ENCODE measurements at places on chromosomes 16 and 17.

GRCh38 chr17:73731733-73732132 is 87.5 kb upstream of the SDK2 start:
- H3K36me3 ChIP-seq = no peaks in the 10 kb centered on the region
- peaks cover 33% of the 10 kb centered on the region for H3K27me3 ChIP-seq
- no peaks in the 10 kb centered on the region for H3K4me1 ChIP-seq
- H3K27ac ChIP-seq = no peak overlapping the region

DNA sequence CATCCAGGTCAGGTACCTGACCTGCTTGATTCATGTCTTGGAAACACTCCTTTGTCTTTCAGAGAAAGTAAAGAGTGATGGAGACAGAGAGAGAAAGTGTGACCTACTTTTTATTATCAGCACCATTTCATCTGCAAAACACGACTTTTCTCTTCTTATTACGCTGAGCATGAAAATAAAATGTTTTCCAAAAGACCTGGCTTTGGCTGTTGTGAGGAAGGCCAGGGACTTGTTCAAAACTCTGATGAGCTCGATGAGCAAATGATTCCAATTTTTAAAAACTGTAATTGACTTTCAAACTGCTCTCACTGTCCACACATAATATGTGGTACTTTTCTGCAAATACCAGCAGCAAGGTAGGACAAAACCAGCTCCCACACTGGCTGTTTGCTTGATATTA is 679.9 kb downstream of the MAF start:
- DNase-seq = no peak
- no peak overlapping the region for H3K4me3 ChIP-seq
- no peak overlapping the region for H3K27ac ChIP-seq
- no peaks in the 10 kb centered on the region for H3K36me3 ChIP-seq
- H3K27me3 ChIP-seq = no peaks in the 10 kb centered on the region

GRCh38 chr16:21943571-21943970 is 9.6 kb upstream of the UQCRC2 start:
- H3K36me3 ChIP-seq = no peaks in the 10 kb centered on the region
- no peak for DNase-seq
- no peaks in the 10 kb centered on the region for H3K27me3 ChIP-seq
- no peaks in the 10 kb centered on the region for H3K4me1 ChIP-seq
- H3K4me3 ChIP-seq = no peak overlapping the region
- no peak overlapping the region for H3K27ac ChIP-seq

- DNase-seq = peak; percentile 69
- H3K36me3 ChIP-seq = no peaks in the 10 kb centered on the region
- H3K4me1 ChIP-seq = peaks cover 11% of the 10 kb centered on the region
- H3K27ac ChIP-seq = no peak within 1 kb of the TSS
Measured at GRCh38 chr16:28538733-28539596, at the start of gene NUPR1. Gene NUPR1, minus strand, starts transcription at chr16:28538974. Its CDS starts 67 bp downstream, at chr16:28538907.

GRCh38 chr16:72112452-72112792 is 18.8 kb downstream of the DHX38 start:
- no peaks in the 10 kb centered on the region for H3K27me3 ChIP-seq
- H3K4me3 ChIP-seq = no peak overlapping the region

GRCh38 chr17:8126491-8127066 is 2.7 kb upstream of the HES7 start:
- peak overlapping the region; percentile 46 for H3K4me3 ChIP-seq
- no peak for DNase-seq
- H3K4me1 ChIP-seq = peaks cover 5% of the 10 kb centered on the region
- no peaks in the 10 kb centered on the region for H3K27me3 ChIP-seq

GRCh38 chr17:27280527-27280926 is 13.4 kb upstream of the WSB1 start:
- no peak overlapping the region for H3K4me3 ChIP-seq
- H3K36me3 ChIP-seq = no peaks in the 10 kb centered on the region
- H3K4me1 ChIP-seq = no peaks in the 10 kb centered on the region
- DNase-seq = no peak

DNA sequence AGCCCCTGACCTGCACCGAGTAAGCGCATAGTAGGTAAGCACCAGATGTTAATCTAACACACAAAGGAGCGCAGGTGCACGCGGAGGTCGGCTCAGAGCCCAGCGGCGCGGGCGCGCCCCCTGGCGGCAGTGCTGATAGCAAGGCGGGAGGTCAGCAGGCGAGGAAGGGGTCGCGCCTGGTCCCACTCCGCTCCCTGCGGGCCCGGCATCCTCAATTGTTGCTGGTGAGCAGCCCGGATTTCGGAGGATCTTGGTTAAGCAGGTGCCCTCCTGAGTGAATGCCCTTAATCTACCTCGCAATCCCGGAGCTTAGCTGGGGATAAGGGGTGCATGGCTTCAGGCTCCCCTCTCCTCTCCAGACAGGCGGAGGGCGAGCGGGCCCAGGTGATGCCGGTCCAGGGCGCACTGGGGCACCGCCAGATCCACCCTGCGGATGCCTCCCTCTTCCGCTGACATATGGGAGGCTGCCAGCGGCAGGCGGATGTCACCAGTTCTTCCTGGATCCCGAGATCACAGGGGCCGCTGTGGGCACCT is 4.0 kb upstream of the WNT3 start:
- H3K36me3 ChIP-seq = no peaks in the 10 kb centered on the region
- no peak overlapping the region for H3K27ac ChIP-seq
- H3K27me3 ChIP-seq = peaks cover 23% of the 10 kb centered on the region
- DNase-seq = no peak
- H3K4me3 ChIP-seq = no peak overlapping the region

GRCh38 chr17:71438631-71439146 is 682.1 kb upstream of the SOX9 start:
- H3K4me1 ChIP-seq = peaks cover 40% of the 10 kb centered on the region
- no peaks in the 10 kb centered on the region for H3K27me3 ChIP-seq
- DNase-seq = peak; percentile 58
- H3K4me3 ChIP-seq = no peak overlapping the region
- H3K27ac ChIP-seq = peak overlapping the region; percentile 79

DNA sequence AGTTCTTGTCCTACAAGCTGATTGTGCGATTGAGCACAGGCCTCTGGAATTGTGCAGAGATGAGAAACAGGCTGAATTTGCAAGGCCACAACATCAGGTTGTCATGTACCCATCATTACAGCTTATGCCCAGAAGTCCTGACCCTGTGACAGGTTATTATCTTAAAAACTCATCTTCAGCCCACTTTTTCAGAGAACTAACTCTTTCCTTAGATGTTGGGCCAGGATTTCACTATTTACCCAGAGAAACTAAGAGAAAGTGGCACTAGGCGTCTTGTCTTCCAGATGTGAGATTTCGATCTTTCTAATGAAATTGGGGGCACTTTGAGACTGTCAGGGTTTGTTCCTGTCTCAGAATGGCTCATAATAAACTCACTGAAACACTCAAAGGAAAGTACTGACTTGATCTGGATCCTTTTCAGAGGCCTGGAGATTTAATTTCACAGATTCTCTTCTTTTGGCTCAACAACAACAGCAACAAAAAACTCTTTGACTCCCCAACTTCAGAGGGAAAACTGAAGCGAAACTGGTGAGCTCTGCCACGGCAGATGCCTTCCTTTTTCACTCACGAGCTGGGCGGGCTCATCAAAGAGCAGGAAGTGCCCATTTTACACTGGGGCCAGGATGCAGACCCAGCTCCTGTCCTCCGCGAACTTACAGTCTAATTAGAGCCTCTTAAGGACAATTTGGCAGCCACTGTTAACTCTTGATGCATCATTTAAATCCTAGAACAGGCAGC is 17.7 kb upstream of the SLC12A3 start:
- H3K36me3 ChIP-seq = peaks cover 18% of the 10 kb centered on the region
- H3K4me3 ChIP-seq = no peak overlapping the region
- peak overlapping the region; percentile 54 for H3K27ac ChIP-seq
- DNase-seq = no peak
- peaks cover 25% of the 10 kb centered on the region for H3K4me1 ChIP-seq
- no peaks in the 10 kb centered on the region for H3K27me3 ChIP-seq

DNA sequence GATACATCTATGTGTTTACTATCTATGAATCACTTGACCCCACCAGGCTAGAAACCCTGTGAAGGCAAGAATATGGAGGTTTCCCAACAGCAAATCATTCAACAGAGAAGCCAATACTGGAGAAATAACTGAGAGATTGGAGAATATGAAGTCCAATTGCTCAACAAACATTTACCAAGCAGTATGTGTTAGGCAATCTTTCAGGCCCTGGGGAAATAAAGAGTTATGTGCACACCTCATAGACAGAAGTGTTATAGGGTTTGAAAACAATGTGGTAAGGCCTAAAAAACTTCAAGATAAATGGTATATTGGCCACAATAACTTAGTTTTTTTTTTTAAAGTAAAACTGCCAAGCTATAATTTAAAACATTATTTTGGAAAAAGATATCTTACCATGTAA is 1245.8 kb downstream of the CDH11 start:
- H3K27me3 ChIP-seq = no peaks in the 10 kb centered on the region
- H3K27ac ChIP-seq = no peak overlapping the region
- no peaks in the 10 kb centered on the region for H3K36me3 ChIP-seq
- no peak overlapping the region for H3K4me3 ChIP-seq
- no peak for DNase-seq
- H3K4me1 ChIP-seq = no peaks in the 10 kb centered on the region

All from RWPE2 (cell line).